ENCODE measurements at places on chromosomes 11 and 22.

DNA sequence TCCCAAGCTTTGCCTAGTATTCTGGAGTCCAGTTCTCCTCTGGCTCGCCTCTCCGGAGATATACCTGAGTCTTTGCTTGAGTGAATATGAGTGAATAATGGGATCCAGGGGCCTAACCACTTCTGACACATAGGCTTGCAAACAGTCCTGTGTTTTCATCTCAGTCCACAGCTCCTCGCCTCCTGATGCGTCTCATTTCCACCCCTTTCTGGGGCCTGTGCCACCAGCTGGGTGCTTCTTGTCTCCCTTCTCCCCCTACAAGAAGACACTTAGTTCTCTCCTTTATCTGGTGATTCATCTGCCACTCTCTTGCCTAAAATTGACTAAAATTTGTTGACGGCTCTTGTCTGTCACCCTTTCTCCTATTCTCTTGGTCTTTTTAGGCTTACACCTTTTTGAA is 44.6 kb downstream of the SFI1 start:
- no peak for DNase-seq

DNA sequence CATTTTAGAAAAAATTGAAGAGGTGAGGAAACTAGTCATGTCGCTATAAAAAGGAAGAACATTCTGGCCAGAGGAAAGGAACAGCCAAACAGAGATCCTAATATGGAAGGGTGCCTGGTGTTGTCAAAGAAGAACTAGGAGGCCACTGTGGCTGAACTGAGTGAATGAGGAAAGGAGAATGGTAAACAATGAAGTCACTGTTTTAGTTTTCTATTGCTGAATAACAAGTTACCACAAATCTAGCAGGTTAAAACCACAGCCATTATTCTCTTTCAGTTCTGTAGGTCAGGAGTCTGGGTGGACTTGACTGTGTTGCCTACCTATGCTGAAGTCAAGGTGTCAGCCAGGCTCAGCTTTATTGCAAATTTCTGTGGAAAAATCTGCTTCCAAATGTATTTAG is 549.3 kb upstream of the CCDC90B start:
- DNase-seq, result no peak

DNA sequence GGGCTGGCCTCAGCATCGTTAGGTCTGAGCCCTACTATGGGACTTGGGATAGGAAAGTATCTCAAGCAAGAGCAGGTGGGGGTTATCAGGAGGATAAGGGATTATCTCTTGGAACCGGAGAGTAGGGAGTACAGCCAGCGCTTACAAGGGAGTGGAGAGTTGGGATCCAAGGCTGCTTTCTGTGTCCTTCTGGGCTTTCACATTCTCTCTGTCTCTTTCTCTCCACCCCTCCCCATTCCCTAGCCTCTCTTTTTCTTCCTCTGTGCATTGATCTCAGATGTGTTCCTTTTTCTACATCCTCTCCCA is 170.2 kb downstream of the BUD13 start:
- DNase-seq, result no peak

DNA sequence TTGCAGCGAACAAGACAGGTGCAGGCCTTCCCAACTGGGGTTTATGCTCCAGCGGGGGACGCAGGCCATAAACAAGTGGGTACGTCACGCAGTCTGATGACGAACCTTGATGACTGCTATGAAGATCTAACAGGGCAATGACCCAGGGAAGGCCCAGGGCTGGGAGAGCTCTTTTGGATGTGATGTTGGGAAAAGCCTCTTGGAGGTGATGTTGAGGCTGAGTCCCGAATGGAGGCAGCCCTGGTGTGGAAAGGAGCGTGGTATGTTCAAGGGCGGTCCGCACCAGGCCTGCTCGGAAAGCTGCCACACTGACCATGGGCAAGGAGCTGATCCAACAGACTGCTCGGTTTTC is 5.8 kb downstream of the FADS2 start:
- no peak for DNase-seq

DNA sequence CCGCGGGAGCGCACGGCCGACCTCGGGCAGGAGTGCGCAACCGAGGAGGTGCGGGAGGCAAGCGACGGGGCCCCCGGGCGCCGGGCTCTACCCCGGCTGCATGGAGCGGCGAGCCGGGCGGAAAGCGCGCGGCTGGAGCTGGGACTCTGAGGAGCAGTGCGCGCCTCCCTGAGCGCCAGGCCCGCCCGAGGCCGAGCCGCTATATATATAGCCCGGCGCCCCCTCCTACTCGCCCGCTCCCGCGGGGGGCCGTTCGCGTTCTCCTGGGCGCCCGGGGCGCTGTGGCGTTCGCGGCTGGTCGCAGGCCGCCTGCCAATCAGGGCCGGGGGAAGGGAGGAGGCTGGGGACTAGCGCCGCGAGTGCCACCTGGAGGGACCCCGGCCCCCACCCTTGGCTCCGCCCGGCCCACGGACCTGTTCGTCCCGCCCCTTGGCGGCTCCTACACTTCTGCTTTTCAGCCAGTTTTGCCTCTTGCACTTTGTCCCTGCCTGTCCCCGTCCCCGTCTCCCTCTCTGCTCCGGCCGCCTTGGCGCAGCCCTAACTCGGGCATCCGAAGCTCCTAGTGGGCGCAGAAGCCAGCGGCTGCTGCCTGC is at the start of gene FGF4:
Gene FGF4 (minus strand): TSS at position 179 of the 593 bp plus-strand sequence. CDS start 257 bp downstream, outside the sequence.
- DNase-seq, result no peak

DNA sequence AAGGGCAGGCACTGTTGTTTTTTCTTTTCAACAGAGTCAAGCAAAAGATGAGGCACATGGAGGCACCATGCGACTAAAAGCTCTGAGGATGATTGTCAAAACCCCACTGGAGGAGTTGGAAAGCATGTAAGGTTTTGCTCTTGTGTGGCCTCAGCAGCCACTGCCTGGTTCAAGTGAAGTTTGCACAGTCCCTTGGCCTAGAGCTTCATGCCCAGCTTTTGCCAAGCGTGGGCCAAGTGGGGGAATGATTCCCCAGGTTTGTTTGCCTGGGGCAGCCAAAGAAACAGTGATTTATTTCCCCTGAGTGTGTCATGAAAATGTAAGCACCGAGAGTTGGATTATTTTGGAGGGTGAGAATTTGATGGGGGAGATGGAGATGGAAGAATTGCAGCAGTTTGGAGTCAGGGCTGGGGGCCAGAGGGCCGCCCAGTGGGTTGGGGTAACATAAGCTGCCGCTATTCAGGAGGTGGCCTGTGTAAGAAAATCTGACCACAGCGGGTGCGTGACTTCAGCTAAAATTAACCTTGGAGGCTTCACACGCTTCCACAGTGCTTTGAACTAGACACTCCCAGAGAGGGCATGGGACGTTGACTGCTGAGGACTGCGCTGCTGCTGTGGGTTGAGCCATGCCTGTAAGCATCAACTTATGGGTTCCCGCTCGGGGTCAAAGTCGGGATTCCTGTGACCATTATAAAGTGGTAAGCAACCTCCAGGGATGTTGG is 100.7 kb downstream of the NAV2 start:
- DNase-seq, result no peak

- no peak for DNase-seq
Observed at GRCh38 chr11:33919645-33920044, 27.8 kb upstream of the LMO2 start.

GRCh38 chr11:2991452-2992233 is 486 bp downstream of the NAP1L4 start:
- DNase-seq, result no peak

DNA sequence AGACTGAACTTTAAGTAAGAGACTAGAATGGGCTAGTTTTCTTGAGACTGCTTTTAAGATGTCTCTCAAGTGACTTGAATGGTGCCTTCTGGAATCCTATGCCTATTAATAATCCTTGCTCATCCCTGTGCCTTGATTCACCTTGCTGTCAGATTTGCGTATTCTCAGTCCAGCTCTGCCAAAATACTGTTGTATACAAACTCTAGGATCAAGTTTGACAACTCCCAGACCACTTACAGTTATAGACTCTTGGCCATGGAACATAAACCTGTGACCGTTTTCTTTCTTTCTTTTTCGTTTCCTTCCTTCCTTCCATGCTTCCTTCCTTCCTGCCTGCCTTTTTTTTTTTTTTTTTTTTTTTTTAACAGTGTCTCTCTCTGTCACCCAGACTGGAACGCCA is 2390.9 kb upstream of the RAG2 start:
- no peak for DNase-seq

DNA sequence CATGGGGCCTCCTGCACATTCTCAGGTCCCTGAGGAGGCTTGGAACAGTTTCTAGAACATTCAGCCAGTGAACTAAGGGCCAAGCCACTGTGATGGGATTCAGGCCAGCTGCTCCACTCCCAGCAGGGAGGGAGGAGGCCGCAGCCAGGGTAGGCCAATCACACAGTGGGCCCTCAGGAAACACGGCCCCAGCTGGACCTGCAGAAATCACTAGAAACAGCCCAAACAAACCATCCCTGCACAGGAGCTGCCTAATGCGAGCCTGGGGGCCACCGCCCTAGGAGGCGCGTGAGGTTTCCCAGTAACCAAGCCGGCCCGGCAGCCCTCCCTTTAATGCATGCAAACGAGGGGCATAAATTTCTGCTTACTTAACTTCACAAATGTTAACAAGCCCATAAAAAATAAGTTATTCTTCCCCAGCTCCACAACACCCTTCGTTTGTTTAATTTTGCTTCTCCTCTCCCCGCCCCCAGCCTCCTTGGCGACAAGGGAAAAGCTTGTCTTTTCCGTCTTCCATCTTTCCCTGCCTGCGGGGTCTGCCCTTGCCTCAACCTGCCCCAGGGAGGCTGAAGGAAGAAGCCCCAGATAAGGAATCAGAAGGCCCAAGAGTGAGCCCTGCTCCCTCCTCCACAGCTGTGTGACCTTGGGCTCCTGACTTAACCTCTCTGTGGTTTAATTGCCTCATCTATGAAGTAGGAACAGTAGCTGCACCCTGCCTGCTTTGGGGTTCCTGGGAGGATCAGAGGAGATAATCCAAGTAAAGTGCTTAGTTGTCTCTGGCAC is 25.7 kb downstream of the ELFN2 start:
- no peak for DNase-seq

DNA sequence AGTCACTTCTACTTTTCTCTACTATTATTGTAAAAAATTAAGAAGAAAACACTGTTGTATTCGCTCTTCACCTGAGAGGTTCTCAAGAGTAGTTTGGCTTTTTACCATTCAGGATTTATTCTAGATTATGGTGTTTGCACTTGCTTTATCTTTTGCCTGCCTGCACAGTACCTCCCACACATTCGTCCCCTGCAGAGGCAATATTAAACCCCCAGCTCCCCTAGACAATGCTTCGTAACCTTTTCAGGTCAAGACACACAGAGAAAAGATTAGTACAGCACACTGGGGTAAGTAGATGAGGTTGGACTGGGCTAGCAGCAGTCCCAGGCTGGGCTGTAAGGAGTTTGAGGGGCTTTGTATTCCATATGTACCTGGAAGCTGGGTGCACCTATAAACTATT is 62.4 kb downstream of the TNRC6B start:
- DNase-seq, result no peak

DNA sequence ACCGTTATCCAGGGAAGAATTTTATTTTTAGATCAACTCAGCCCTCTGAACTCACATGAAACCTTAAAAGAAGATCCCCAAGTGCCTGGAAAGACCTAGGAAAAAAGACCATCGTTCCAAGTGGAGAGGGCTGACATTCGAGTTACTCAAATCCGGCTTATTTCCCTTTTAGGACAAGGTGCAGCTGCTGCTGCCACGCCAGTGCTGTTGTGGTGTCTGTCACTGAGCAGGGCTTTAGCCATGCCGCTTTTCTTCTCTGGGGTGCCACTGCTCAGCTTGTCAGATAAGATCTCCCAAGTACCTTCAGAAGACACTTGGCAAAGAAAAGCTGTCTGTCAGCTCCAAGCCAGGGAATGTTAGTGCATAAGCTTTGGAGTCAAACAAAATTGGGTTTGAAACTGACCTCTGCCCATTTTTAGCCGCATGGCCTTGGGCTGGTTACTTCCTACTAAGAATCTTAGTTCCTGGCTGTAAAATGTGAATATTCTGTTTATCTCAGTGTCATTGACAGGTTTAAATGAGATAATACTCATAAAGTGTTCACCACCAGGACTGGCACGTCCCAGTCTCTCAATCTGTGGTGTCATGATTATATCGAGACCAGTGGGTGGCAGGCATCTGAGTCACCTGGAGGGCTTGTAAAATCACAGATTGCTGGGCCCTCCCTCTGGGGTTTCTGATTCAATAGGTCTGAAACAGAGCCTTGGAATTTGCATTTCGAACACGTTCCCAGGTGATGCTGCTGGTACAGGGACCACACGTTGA is 117.5 kb downstream of the PKNOX2 start:
- DNase-seq, result no peak

DNA sequence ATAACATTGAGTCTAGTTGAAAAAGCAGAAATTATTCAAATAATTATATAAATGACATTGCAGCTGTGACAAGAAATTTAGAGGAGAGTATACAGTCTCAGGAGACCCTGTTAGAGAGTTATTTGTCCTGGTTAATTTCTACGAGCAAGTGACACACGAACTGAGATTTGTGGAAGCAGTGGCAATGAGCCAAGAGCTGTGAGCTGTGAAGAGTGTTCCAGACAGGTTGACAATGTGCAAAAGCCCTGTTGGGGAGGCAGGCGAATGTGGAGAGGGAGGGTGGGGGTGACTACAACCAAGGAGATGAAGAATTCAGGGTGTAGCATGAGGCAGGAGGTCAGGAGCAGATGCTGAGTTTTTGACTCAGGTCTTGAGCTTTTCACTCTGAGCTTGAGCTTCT is 620.2 kb upstream of the TENM4 start:
- no peak for DNase-seq

GRCh38 chr11:36458129-36458915 is 51.8 kb downstream of the TRAF6 start:
- DNase-seq, result no peak

DNA sequence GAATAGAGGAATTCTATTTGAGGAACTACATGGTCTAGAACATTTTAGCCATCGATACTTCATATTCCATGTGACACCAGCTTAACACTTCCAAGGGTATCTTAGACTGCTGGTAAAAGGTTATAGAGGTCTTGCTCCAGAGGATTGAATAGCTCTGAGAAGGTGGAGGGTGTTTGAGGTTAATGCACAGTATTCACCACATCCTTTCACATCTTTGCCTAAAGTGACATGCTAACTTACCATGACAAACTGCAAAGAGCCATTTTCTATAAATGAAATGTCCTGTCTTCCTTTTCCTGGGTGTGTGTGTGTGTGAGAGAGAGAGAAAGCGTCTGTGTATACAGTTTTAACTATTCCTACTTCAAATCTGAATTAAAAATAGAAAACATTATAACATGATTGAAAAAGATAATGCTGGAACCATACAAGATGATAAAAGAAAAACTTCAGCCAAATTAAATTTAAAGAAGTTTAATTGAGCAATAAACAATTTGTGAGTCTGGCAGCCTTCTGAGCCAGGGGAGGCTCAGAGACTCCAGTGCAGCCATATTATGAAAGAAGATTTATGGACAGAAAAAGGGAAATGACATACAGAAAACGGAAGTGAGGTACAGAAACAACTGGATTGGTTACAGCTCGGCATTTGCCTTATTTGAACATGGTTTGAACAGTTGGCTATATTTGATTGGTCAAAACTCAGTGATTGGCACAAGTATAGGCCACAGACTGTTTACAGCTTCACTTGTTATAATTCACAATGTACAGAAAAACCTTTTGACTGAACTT is 320.9 kb upstream of the CCDC179 start:
- no peak for DNase-seq
